PC-3 (cell line): ENCODE measurements at places on chromosomes 1 and 21. TPM values are rescaled to one million over a fixed set of nuclear protein-coding genes. Genes with fewer than 3 reads are reported as not detected.

FCER1G gene
- not detected in 2 replicates for total RNA-seq

DMBX1 gene
- 1.7 and 2.4 TPM in 2 replicates for total RNA-seq

AUNIP gene
- 17.6 and 22.2 TPM in 2 replicates for total RNA-seq

SEC16B gene
- 0.07 and 0.40 TPM in 2 replicates for total RNA-seq

TCHH gene
- not detected in 2 replicates for total RNA-seq

HOOK1 gene
- total RNA-seq = 5.0 TPM in 2 replicates

CELA2A gene
- not detected in 2 replicates for total RNA-seq

DPT gene
- total RNA-seq = not detected in 2 replicates

TMED5 gene
- 51.6 and 59.2 TPM in 2 replicates for total RNA-seq
